ENCODE measurements at places on chromosomes 3 and 15.

DNA sequence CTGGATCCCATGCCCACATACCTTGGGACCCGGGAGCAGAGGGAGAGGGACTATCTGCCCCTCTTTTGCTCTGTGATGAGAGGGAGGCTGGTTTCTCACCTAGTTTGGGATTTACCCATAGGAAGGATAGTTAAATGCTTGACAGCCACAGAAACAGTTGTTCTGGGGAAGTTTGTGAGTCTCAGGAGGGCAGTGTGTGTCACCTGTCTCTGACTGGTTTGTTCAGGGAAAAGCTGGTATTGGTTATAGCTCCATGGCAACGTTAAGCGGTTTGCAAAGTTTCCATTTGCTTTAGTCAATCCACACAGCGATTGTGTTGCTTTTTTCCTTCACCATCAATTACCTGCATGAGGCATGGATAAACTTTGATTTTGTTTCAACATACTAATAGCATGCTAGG, 3.7 kb upstream of the TMED3 start:
- DNase-seq = no peak

GRCh38 chr15:62046078-62046743, 14.0 kb downstream of the VPS13C start:
- no peak for DNase-seq

DNA sequence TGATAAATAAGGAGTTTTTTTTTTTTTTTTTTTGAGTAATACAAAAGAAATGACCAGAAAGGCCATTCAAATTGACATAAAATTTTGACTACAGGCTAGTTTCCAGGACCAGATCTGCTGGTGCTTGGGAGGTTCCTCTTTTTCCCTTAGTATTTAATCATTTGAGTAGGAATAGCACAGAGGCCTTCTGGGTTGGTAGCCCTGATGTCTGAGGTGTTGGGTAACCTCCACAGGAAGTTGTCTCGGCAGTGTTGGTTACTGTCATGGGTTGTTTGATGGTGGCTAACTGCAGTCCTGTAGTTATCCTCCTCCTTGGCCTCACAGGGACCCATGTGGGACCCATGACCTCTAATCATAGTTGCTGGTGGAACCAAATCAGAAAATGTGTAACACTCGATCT, 91.1 kb downstream of the USP13 start:
- DNase-seq = no peak

GRCh38 chr15:65217526-65218482, 6.5 kb upstream of the CILP start:
- no peak for DNase-seq
